ENCODE measurements at places on chromosomes 5 and 9. TPM values are rescaled to one million over a fixed set of nuclear protein-coding genes. Genes with fewer than 3 reads are reported as not detected.

DNA sequence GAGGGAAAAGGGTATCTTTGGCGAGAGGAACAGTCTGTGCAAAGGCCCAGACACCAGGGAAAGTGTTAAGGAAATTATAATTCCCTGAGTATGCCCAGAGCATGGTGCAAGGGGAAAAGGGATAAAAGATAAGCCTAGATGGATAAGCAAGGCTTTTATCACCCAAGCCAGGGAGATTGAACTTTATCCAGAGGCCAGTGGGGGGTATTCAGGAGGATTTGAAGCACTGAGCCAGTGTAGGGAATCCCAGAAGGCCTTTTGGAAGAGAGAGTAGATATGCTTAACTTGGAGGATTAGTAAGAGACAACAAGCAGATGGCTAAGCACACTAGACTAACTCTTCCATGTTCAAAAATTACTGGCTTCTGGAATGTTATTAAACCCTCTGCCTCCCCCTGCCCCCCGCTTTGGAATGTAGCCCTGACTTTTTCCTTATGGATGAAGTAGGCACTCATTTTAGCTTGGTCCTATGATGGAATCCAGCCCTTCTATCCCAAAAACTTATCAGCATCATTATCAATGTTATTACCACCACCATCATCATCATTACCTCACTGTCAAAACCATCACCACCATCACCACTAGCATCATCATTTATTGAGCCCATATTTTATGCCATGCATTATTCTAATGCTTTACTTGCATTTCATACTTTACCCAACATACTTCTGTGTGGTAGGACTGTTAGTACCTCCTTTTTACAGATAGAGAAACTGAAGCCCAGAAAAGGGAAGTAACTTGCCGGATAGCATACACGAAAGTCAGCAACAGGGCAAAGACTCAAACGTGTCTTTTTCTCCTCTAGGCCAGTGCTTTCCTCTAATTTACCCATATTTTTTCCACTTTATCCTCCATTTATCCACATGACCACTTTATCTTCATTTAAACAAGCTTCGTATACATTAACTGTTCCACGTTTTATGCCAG lies 237.0 kb downstream of the PAPPA start:
- no peak for DNase-seq

GRCh38 chr5:138657360-138657759 lies 82.2 kb upstream of the HSPA9 start:
- no peak for DNase-seq

DNA sequence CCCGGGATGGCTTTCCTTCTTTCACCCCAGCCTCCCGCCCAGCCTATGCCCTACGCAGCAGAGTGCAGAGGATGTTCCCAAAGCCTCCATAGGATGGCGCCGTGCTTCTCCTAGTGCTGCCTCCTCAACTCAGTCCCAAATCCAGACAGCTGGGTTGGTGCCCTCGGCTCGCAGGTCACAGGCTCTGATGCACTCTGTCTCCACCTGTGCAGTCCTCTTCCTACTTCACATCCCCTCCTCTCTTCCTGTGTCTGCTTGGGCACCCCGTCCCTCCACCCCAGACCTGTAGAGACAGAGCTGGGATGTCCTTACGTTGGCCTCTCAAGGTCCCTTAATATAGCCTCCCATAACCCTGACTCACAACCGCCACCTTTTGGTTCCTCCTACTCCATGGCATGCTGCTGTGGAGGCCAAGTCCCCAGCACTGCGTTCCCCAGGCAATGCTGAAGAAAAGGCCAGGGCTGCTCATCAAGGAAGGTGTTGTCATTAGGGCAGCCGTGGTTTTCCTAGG lies 314.4 kb downstream of the GADD45G start:
- peak; percentile 87 for DNase-seq

- DNase-seq, result no peak
Observed at GRCh38 chr9:89634995-89635742, 30.4 kb downstream of the GADD45G start.

- no peak for DNase-seq
Observed at GRCh38 chr9:79408617-79409016, 163.1 kb upstream of the TLE4 start.

DNA sequence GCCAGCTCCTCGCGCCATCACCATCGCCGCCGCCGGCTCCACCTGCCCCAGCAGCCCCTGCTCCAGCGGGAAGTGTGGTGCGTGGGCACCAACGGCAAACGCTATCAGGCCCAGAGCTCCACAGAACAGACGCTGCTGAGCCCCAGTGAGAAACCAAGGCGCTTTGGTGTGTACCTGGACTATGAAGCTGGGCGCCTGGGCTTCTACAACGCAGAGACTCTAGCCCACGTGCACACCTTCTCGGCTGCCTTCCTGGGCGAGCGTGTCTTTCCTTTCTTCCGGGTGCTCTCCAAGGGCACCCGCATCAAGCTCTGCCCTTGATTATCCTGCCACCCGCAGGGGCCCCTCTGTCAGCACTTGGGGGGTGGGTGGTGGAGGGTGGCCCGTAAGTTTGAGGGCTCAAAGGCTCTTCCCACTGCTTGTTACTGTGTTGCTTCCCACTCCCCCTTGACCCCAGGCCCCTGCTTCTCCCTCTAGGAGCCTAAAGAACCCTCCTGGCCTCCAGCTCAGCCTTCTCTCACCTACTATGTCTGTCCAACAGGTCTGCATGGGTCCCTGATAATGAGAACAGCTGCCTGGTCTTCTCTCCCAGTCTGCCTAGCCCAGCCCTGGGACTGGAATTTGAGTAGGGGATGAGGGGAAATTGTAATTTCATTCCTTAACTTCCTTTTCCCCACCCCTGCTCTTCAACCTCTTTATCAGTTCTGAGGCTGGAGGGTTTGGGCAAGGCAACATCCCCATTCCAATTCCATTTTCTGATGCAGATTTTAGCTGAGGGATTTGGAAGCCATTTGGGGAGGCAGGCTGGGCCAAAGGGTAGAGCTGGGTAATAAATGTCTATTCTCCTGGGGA lies 9.0 kb downstream of the RACK1 start:
- DNase-seq, result no peak

GRCh38 chr9:127634021-127634420 lies 21.9 kb downstream of the STXBP1 start:
- DNase-seq, result no peak

DNA sequence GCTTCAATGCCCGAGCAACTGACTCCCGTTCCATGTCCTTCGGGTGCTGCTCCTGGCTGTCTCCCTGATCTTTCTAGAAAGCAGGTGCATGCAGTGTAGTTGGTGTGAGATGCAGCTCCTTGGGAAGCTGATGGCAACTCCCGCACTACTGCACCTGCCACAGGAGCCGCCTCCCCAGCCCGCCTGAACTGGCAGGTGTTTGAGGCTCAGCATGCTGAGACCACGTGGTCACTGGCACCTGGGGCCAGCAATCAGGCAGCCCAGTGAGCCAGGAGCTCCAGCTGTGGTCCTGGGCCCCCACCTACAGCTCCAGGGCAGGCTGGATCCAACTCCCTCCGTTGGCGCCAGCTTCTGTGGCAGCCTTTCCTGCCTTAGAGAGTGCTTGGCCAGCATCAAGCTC lies 111.5 kb downstream of the ICE1 start:
- DNase-seq, result no peak

DNA sequence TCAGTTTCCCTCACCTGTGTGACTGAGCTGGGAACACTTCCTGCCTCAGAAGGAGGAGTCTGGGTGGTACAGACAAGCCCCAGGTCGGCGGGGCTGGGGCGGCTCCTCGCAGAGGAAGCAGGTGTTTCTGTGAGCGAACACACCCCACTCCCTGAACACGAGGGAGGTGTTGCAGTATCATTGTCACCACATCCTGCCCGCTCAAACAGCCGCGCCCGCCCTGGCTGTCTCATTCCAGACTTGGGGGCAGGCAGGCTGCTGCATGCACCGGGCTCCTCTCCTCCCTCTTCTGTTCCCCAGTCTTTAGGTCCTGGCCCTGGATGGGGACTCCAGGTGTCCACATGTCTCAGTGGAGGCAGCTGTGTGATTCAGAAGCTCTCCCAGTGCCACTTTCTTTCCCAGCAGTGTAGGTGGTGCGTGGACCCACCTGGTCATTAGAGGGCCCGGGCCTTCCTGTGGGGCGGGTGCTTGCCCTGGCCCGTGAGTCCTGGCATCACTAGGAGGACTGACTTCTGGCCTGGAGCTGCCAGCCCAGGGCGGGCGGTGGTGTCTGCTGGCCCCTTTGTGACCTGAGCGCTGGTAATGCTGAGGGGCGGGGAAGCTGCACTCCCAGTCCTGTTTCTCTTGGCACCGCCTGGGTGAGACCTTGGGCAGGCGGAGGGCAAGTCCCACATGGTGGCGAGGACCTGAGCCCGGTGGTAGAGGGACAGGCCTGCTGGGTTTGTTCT lies 18.3 kb upstream of the PHYHD1 start:
- no peak for DNase-seq

GRCh38 chr9:96462541-96462940 lies 12.6 kb downstream of the HABP4 start:
- DNase-seq, result no peak

Gene NSG2
- 3.8 TPM for total RNA-seq

Gene SPINK7
- not detected for total RNA-seq

Gene IL13
- not detected for total RNA-seq

Gene ACOT12
- not detected for total RNA-seq

Gene WNK2
- 18.6 TPM for total RNA-seq

Gene SLIT3
- total RNA-seq, result 43.6 TPM
